Spinal cord (tissue), 10 donors: ENCODE measurements at places on chromosomes 3 and 15. TPM values are rescaled to one million over a fixed set of nuclear protein-coding genes. Genes with fewer than 3 reads are reported as not detected.

The TMCO5A gene
- not detected for total RNA-seq

The CYP1A2 gene
- not detected for total RNA-seq

The EPHA3 gene
- total RNA-seq: 43.0 TPM

The GOLGA6L4 gene
- 2.0 TPM for total RNA-seq

The GOLGA6L10 gene
- 4.0 TPM for total RNA-seq

The CNTN6 gene
- 37.1 TPM for total RNA-seq

The LTF gene
- 62.3 TPM for total RNA-seq

The RPL22L1 gene
- 98.2 TPM for total RNA-seq

The IQGAP1 gene
- total RNA-seq: 126 TPM

The FHIT gene
- 8.4 TPM for total RNA-seq

The GP5 gene
- total RNA-seq: 0.33 TPM

The CRABP1 gene
- total RNA-seq: 1,461 TPM

The MAP1A gene
- 71.6 TPM for total RNA-seq

The NPAP1 gene
- total RNA-seq: 0.44 TPM

The CLRN1 gene
- not detected for total RNA-seq

The MYLK gene
- total RNA-seq: 40.5 TPM

The SEMA3B gene
- 139 TPM for total RNA-seq

The CCNL1 gene
- total RNA-seq: 154 TPM

The IL17RB gene
- 8.4 TPM for total RNA-seq

The ABHD10 gene
- 85.8 TPM for total RNA-seq

The CAMKV gene
- 54.0 TPM for total RNA-seq

The CXCR6 gene
- total RNA-seq: 0.30 TPM

The IL20RB gene
- 0.83 TPM for total RNA-seq

The SCN11A gene
- total RNA-seq: 1.0 TPM

The TERB2 gene
- not detected for total RNA-seq

The CLDN16 gene
- total RNA-seq: 0.50 TPM

The CLEC3B gene
- 391 TPM for total RNA-seq

The CAPN7 gene
- total RNA-seq: 59.4 TPM

The BBX gene
- total RNA-seq: 62.1 TPM

The RASGRP1 gene
- 6.0 TPM for total RNA-seq

The BLM gene
- total RNA-seq: 8.3 TPM

The GRM7 gene
- total RNA-seq: 9.6 TPM

The TNFAIP8L3 gene
- 8.2 TPM for total RNA-seq

The CDCP1 gene
- total RNA-seq: 0.99 TPM

The RBPMS2 gene
- 0.30 TPM for total RNA-seq

The POTEB gene
- not detected for total RNA-seq

The HTR3E gene
- total RNA-seq: not detected

The SCAANT1 gene
- not detected for total RNA-seq

The C3orf80 gene
- total RNA-seq: 3.9 TPM

The SMCO1 gene
- not detected for total RNA-seq

The SPSB4 gene
- 8.1 TPM for total RNA-seq

The CCR5 gene
- total RNA-seq: 0.79 TPM

The CHRM5 gene
- total RNA-seq: 3.9 TPM

The RFTN1 gene
- 26.1 TPM for total RNA-seq

The KCNMB3 gene
- total RNA-seq: 4.9 TPM

The TGM5 gene
- total RNA-seq: 0.10 TPM

The ZNF654 gene
- total RNA-seq: 17.6 TPM

The TMEM212 gene
- 0.40 TPM for total RNA-seq

The ROPN1 gene
- total RNA-seq: not detected

The ARPIN gene
- 16.1 TPM for total RNA-seq

The BAHD1 gene
- total RNA-seq: 14.7 TPM

The KCNH8 gene
- total RNA-seq: 4.1 TPM

The TRIM42 gene
- not detected for total RNA-seq

The PRR20G gene
- not detected for total RNA-seq

The FSIP1 gene
- total RNA-seq: 7.3 TPM

The CPEB1 gene
- 5.1 TPM for total RNA-seq

The MESP1 gene
- total RNA-seq: 5.1 TPM

The ROBO2 gene
- 75.0 TPM for total RNA-seq
